ENCODE measurements at places on chromosomes 16 and 17. TPM values are rescaled to one million over a fixed set of nuclear protein-coding genes. Genes with fewer than 3 reads are reported as not detected.

RNF135 gene
- total RNA-seq, result 8.7 TPM

EPOP gene
- total RNA-seq, result 7.2 TPM

FSCN2 gene
- 1.7 TPM for total RNA-seq

ZC3H18 gene
- 88.7 TPM for total RNA-seq

NEUROD2 gene
- not detected for total RNA-seq

NRN1L gene
- 2.1 TPM for total RNA-seq

IL4R gene
- 215 TPM for total RNA-seq

HSD17B1 gene
- 1.2 TPM for total RNA-seq

NUPR1 gene
- total RNA-seq, result not detected

SOX15 gene
- 0.57 TPM for total RNA-seq

SPAG5 gene
- 109 TPM for total RNA-seq

PERCC1 gene
- 0.57 TPM for total RNA-seq

ALDH3A1 gene
- total RNA-seq, result not detected

SPNS3 gene
- 32.9 TPM for total RNA-seq

CDRT15L2 gene
- total RNA-seq, result not detected

CIBAR2 gene
- not detected for total RNA-seq

All from activated naive CD8-positive, alpha-beta T cell treated with anti-CD3 and anti-CD28 coated beads, Interleukin-2, amount 10 ng/mL, durations not matched to agents 7 days and 5 days (primary cell).